ENCODE measurements at places on chromosomes 5 and 9.

DNA sequence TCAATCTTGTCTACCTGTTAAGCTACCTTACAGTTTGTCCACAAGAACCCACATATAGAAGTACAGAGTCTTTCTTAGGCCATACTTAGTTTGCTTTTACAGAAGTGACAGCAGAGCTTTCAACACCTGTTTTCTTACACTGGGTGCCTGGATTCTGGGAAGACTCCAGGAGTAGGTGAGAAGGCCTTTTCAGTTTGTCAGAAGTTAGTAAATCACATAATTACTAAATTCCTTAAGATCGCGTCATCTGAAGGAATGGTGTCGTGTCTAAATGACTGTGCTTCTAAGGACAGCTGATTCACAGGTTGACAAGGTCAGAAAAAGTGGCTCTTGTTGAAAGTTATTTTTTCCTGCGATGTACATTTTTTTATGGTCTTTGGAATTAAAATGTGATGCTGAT lies 97.0 kb upstream of the FAM120A start:
- no peak for ATAC-seq
- no peaks in the 10 kb centered on the region for H3K27me3 ChIP-seq
- no peaks in the 10 kb centered on the region for H3K36me3 ChIP-seq
- H3K27ac ChIP-seq, result no peak overlapping the region

DNA sequence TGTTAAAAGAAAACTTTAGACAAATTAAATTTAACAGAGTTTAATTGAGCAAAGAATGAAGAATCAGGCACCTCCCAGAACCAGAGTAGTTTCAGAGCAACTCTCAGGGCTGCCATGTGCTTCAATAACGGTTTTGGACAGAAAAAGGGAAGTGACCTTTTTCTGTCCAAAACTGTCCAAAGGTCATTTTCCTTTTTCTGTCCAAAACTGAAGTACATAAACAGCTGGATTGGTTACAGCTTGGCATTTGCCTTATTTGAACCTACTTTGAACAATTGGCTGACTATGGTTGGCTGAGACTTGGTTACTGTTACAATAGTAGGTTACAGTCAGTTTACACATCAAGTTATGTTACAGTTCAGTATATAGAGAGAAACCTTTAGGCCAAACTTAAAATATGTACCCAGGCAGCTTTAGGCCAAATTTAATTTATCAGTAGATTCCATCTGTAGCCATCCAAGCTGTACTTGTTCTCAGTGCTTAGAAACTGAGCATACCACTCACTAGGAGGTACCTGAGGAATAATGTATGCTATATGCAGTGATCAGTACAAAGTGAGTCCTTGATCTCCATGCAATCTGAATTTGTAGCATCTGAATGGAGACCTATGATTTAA lies 44.0 kb downstream of the C9orf85 start:
- ATAC-seq, result no peak
- no peak overlapping the region for H3K4me3 ChIP-seq
- H3K27ac ChIP-seq, result no peak overlapping the region
- peaks cover 45% of the 10 kb centered on the region for H3K36me3 ChIP-seq
- no peaks in the 10 kb centered on the region for H3K4me1 ChIP-seq
- H3K27me3 ChIP-seq, result no peaks in the 10 kb centered on the region

DNA sequence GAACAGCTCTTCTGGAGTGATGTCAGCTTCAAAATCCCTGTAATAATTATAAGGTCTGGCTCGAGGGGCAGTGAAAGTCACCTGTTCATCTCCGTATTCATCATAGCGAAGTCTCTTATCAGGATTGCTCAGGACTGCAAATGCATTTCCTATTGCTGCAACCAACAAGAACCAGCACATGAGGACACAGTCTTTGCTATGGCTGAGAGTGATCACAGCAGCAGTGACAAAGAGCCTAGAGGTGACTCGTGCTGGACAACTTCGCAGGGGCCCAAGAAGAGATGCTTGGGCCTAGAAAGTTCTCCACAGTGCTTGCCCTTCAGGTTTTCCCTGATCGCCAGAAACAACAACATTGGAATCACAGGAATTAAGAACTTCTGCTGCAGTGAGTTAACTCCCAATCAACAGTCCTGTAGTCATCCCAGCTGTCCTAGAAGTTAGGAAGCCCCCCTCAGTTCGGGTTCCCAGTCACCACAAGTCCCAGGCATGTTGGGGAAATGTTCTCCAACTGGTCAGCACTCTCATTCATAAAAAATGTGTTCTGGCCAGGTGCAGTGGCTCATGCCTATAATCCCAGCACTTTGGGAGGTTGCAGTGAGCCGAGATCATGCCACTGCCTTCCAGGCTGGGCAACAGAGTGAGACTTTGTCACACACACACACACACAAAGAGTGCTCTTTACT lies 13.0 kb downstream of the DNAJC18 start:
- H3K27ac ChIP-seq, result no peak overlapping the region
- ATAC-seq, result no peak
- H3K4me3 ChIP-seq, result no peak overlapping the region
- H3K27me3 ChIP-seq, result no peaks in the 10 kb centered on the region
- peaks cover 93% of the 10 kb centered on the region for H3K36me3 ChIP-seq
- peaks cover 6% of the 10 kb centered on the region for H3K4me1 ChIP-seq

- H3K4me1 ChIP-seq, result no peaks in the 10 kb centered on the region
- no peak for ATAC-seq
- peaks cover 27% of the 10 kb centered on the region for H3K27me3 ChIP-seq
- H3K4me3 ChIP-seq, result no peak overlapping the region
- H3K27ac ChIP-seq, result no peak overlapping the region
- H3K36me3 ChIP-seq, result no peaks in the 10 kb centered on the region
These were observed 34.4 kb downstream of the HMCN2 start for GRCh38 chr9:130299785-130300615.

GRCh38 chr5:7329712-7330111 lies 66.2 kb upstream of the ADCY2 start:
- H3K27ac ChIP-seq, result no peak overlapping the region
- no peak overlapping the region for H3K4me3 ChIP-seq
- ATAC-seq, result peak; percentile 62
- no peaks in the 10 kb centered on the region for H3K4me1 ChIP-seq

DNA sequence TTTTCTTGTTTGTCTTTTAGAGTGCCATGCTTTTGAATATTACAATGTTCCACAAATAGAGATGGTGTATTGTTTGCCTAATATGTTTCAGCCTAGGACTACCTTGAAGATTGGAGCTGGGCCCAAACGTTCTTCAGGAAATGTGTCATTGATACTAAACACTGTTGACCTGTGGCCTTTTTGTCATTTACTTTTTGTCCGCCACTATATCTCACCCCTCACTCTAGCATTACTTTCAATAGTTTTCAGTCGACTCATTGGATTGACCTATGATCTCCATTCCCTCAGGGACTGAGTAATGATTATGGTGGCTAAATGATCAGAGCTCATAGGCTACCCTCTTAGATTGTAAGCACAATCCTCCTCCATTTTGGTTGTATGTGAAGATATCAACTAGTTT lies 115.8 kb downstream of the NUDT12 start:
- no peak overlapping the region for H3K4me3 ChIP-seq
- H3K4me1 ChIP-seq, result no peaks in the 10 kb centered on the region

GRCh38 chr9:138049085-138049778 lies 171.7 kb downstream of the CACNA1B start:
- no peak overlapping the region for H3K27ac ChIP-seq
- H3K4me1 ChIP-seq, result no peaks in the 10 kb centered on the region
- no peak for ATAC-seq
- no peak overlapping the region for H3K4me3 ChIP-seq
- H3K36me3 ChIP-seq, result no peaks in the 10 kb centered on the region

DNA sequence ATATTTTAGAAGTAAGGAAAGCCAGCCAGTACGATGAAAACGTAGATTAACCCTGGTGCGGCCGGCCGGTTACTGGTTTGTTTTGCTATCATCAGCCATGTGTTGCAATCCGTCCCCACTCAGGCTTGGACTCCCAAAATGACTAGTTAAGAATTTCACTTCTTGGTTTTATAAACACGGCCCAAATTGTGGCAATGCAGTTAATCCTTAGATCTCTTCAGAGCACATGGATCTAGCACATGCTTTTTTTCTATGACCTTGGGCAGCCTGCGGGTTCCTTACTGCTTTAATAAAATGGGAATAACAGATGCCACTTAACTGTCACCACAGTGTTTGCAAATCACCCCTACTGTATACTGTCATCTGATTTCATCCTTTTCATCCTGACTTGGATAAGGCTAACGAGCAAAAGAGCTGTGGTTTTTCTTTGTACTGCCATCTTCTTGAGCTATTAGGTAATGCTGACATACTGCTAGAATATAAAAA lies 1.5 kb downstream of the NDFIP1 start:
- peaks cover 58% of the 10 kb centered on the region for H3K36me3 ChIP-seq
- H3K27me3 ChIP-seq, result no peaks in the 10 kb centered on the region
- peak overlapping the region; percentile 95 for H3K4me3 ChIP-seq
- peaks cover 49% of the 10 kb centered on the region for H3K4me1 ChIP-seq
- peak overlapping the region; percentile 98 for H3K27ac ChIP-seq

DNA sequence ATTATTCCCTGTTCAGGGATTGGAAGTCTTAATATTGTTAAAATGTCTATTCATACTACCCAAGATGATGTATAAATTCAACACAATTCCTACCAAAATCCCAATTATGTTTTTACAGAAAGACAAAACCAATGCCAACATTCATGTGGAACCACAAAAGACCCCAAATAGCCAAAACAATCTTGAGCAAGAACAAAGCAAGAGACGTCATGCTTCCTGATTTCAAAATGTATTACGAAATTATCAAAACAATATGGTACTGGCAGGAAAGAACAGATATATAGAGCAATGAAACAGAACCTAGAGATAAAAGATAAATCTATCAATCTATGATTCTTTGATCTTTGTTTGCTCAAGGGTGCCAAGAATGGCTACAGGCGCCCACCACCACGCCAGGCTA lies 237.9 kb downstream of the TAF11L14 start:
- ATAC-seq, result no peak
- no peaks in the 10 kb centered on the region for H3K27me3 ChIP-seq
- no peaks in the 10 kb centered on the region for H3K4me1 ChIP-seq
- H3K36me3 ChIP-seq, result no peaks in the 10 kb centered on the region
- no peak overlapping the region for H3K27ac ChIP-seq

- H3K27ac ChIP-seq, result no peak overlapping the region
- no peak overlapping the region for H3K4me3 ChIP-seq
- no peaks in the 10 kb centered on the region for H3K36me3 ChIP-seq
- H3K4me1 ChIP-seq, result no peaks in the 10 kb centered on the region
These were observed 116.7 kb upstream of the RETREG1 start for GRCh38 chr5:16733331-16734006.

Data from activated T-helper 17 cell treated with anti-CD3 and anti-CD28 coated beads, Interleukin-2, amount 50 U/mL, for 72 hours (primary cell).